ENCODE measurements at places on chromosomes 11 and 22.
A peak's percentile ranks its signal among the peaks of the same experiment; 100 is the strongest.

DNA sequence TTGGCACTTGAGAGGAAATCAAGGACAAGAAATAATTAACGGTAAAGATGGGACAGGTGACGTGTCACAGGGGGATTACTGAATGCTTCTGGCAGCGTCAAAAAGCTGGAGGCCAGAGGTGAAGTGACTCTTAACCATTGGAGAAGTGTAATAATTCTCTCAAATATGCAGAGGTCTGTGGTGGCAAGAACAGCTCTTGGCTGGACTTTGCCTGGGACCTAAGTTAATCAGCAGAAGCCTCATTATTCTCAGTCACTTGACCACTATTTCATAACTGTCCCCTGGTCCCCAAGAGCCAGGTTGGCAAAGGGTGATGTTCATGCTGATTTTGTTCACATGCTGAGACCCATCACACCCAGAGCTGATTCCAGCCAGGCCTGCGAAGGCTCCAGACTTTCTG is 72.9 kb downstream of the TIMP3 start:
- no peak for DNase-seq

GRCh38 chr11:102921587-102922220 is 33.8 kb downstream of the MMP13 start:
- DNase-seq: no peak

DNA sequence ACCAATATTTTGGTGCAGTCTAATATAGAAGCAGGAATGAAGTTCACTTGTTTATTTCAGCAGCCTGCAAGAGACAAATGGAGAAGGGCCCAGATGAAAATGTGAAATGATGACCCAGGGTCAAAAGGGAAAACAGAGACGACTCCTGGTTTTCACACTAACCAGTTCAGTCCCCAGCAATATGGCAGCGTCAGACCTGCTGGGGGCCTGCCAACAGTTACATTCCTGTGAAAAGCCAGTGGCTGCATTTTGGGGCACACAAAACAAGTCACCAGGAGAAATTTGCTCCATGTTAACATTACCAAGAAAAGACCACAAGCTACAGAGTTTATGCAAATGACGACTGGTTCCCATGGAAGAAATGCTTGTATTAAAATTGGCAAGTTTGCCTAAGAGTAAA is 80.2 kb downstream of the CCDC34 start:
- no peak for DNase-seq

- no peak for DNase-seq
These were observed 13.8 kb downstream of the PLXNB2 start for GRCh38 chr22:50293441-50294318.

DNA sequence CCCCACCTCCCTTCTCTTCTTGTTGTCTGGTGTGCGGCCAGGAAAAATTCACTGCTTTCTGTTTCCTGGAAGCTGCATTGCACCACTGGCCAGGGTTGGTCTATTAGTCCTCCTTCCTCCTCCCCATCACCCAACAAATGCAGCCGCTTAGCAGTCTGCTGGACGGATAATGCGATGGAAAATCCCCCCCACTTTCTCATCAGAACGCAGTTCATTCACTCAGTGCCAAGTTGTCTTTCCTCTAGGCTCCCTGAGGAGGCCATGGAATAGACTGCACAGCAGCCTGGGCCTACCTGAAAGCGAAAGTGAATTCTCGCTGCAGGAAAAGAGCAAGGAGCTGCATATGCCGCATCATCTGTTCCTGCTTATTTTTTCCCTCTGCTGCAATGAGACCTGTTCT is 513.6 kb downstream of the METTL15 start:
- no peak for DNase-seq

DNA sequence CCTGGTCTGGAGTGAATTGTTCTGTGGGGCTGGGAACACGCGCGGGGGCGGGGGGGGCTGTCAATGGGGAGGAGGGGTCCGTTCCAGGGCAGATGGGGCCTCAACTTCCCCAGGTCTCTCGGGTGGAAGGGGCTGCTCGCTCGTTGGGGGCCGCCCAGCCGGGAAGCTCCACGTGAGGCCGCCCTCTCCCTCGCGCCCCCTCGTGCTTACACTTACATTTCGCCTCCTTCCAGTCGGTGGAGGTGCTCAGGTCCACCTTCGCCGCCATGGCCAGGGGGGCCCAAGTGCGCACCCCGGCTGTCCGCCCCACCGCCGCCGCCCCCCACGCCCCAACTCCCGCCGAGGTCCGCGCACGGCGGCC is 452 bp downstream of the MACROD1 start:
- DNase-seq: no peak

- DNase-seq: no peak
These were observed 863 bp downstream of the SIAE start for GRCh38 chr11:124672536-124673215.

DNA sequence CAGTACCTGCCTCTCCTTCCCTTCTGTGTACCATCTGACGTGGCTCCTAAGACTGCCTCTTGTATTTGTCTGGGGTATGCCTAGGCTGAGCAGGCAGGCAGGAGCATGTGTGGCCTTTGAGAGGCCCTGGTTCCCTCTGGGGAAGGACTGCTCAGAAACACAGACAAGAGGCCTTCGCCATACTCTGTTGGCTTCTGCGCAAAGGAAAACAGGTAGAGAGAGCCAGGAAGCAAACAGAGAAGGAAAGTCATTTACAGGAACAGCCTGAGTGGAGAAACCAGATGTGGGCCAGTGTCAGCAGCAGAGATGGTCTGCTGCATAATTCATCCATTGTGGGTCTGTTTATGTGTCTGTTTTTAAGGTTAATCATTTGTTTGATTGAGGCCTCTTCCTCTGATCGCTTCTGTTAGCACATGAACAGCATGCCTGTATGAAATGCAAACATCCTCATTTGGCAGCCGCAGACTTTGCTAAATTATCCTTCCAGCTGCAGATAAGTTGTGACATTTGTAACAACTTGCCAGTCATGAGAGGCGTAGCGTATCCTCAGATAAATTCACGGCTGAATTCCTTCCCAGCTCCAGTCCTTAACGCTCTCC is 119.4 kb downstream of the GALNT18 start:
- no peak for DNase-seq

DNA sequence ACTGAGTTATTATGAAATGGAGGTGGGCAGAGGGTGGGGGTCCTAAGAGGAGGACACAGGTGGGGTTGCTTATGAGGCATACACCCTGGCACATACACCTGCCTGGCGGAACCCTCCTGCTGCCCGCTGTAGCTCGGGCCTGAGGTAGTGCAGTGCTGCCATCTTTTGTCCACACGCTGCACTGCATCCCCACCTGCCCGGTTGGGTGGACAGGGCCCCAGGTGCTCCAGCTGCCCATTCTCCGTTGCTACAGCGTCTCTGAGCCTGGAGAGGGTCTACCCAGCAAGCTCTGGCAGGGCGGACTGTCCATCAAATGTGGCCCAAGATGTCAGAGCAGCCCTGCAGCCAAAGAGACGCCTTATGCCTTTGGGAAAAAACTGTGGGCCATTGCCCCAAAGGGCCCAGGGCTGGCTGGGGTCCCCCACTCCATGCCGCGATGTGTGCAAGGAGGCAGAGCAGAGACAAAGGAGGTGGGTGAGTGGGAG is 131.2 kb downstream of the BUD13 start:
- no peak for DNase-seq

GRCh38 chr11:97354026-97354425 is 964.2 kb downstream of the JRKL start:
- no peak for DNase-seq

GRCh38 chr11:78607696-78608095 is 33.0 kb upstream of the NARS2 start:
- DNase-seq: no peak

DNA sequence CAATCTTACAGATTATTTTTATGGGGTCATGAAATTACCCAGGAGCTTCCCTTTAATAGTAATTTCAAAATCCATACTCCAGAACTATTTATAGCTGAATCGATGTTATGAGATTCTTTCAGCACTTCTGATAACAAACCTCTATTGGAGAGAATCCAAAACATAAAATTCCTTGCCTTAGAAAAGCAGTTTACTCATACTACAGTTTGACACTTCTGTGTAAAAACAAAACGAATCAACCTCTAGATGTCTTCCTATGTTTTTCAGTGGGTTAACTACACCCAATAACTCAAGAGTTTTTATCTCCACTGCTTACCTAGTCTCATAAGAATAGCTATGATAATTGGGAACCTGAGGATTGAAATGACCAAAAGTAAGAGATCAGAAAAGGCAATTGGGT is 35.6 kb downstream of the KIF18A start:
- no peak for DNase-seq

GRCh38 chr22:47065756-47066615 is 303.5 kb downstream of the TBC1D22A start:
- DNase-seq: no peak

DNA sequence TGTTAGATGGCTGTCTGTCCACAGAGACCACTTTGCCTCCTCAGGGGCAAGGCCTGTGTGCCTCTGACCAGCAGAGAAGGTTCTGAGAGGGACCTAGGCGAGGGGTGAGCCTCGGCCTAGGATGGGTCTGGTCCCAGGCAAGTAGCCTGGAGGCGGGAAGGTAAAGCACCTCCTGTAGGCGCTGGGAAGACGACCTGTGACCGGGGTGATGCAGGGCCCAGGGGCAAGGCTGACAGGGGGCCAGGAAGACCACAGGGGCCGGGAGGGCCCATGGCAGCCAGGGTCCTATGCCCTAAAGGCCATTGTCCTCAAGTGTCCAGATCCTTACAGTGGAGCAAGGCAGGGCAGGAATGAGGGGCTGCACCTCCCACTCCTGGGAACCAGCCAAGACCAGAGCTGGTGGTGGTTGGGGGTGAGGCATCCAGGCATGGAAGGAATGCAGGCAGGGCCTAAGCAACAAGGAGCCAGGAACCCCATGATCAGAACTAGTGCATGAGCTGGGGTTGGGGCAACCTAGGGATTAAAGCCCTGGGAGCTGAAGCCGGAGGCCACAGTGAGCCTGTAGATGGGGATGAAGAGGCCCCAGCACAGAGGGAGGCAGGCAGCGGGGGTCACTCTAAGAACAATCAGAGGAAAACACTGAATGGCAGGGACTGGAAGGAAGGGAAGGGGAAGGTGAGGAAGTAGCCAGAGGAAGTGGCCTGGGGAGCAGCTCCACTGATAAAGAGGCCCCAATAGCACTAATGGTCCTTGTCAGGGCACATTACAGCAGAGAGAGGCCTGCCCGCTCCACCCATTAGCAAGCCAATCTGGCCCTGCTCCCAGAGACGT is 32.9 kb upstream of the KLHL35 start:
- no peak for DNase-seq

DNA sequence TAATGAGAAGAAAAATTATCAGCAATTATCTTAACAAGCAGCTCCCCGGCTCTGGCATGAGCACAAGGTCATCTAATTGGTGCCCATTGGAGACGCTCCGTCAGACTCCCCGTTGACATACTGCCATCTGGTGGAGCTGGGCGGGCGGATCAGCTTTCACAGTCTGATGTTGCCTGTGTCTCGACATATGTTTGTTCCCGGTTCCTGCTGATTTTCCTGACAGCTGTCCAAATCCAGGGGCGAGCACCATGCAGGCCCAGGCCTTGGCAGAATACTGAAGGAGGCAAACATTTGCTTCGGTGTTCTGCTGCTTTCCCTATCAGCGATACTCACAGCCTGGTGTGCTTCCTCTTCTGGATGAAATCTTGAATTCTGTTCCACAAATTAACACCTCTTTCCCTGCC is 43.8 kb upstream of the BARX2 start:
- peak; percentile 37 for DNase-seq

- DNase-seq: no peak
These were observed 46.5 kb upstream of the SOX6 start for GRCh38 chr11:16402654-16403447.

DNA sequence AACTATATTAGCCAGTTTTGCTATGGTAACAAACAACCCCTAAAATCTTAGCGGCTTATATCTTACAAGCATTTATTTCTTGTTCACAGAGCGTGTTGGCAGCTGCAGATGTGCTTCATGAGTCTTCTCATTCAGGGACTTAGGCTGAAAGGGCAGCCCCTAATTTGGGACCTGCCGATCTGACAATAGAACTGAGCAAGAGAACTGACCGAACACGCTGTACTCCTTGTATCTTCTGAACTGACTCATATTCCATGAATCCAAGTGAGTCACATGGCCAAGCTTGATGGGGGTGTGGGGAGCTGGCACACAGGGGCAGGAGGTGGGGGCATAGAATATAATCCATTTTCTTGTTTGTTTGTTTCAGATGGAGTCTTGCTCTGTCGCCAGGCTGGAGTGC is 481.7 kb upstream of the CADM1 start:
- DNase-seq: no peak

- DNase-seq: no peak
These were observed 314.3 kb downstream of the BRD1 start for GRCh38 chr22:49513358-49513851.

DNA sequence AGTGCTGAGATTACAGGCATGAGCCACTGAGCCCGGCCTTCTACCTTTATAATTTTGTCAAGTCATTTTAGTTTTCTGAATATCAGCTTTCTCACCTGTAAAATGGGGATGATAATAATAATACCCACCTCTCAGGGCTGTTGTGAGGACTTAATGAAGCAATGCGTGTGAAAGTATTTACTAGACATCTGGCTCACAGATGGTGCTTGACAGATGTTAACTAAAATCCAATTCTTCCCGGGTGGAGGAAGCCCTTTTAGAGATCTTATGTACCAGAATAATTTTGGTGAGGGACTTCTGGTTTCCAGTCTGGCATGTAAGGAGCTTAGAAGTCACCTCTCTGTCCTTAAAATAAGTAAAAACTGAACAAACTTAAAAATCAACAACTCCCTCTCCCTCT is 43.7 kb upstream of the NUP160 start:
- no peak for DNase-seq

- no peak for DNase-seq
These were observed 2.2 kb downstream of the GPR137 start for GRCh38 chr11:64287676-64288352.

DNA sequence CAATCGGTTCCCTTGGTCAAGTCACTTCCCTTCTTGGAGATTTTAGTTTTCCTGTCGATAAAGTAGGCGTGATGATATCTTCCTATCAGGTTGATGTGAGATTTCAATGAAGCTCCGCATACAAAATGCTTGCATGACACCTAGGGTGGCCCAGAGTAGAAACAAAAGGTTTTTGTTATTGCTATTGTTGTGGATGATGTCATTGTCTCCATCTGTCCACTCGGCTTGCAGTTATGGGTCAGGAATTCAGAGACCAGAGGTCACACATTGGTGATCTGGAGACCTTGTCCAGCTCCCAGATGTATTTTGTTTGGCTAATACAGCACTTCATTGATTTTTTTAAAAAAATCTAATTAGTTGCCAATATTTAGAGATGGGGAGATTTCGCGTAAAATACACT is 382.1 kb downstream of the MN1 start:
- DNase-seq: no peak

GRCh38 chr11:132838627-132839026 is 693.7 kb downstream of the OPCML start:
- DNase-seq: no peak

DNA sequence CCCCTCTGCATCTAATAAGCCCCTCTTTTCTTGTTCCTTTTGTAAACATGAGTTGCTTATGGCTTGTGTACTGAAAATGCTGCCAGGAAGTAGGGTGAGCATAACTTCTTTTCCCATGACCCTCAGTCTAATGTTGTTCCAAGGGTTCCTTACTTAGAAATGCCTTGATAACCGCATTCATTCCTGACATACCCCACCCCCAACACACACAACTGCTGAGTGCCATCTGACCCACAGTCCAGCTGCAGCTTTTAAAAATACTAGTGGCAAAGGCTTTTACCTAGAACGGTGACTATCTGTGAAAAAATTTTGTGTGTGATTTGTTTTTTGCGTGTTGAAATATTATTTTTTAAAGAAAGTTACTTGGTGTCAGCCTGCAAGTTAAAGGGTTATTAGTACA is 52.6 kb downstream of the ARHGAP42 start:
- no peak for DNase-seq
